ENCODE measurements at places on chromosomes 2 and 18.

GRCh38 chr18:39966275-39966674 lies 1988.8 kb upstream of the PIK3C3 start:
- no peaks in the 10 kb centered on the region for H3K4me1 ChIP-seq
- DNase-seq: no peak
- no peaks in the 10 kb centered on the region for H3K27me3 ChIP-seq

- no peak overlapping the region for H3K27ac ChIP-seq
- DNase-seq: no peak
- no peaks in the 10 kb centered on the region for H3K36me3 ChIP-seq
- H3K4me3 ChIP-seq: no peak overlapping the region
- no peaks in the 10 kb centered on the region for H3K4me1 ChIP-seq
Measured at GRCh38 chr2:160241251-160242137, 41.4 kb upstream of the ITGB6 start.

DNA sequence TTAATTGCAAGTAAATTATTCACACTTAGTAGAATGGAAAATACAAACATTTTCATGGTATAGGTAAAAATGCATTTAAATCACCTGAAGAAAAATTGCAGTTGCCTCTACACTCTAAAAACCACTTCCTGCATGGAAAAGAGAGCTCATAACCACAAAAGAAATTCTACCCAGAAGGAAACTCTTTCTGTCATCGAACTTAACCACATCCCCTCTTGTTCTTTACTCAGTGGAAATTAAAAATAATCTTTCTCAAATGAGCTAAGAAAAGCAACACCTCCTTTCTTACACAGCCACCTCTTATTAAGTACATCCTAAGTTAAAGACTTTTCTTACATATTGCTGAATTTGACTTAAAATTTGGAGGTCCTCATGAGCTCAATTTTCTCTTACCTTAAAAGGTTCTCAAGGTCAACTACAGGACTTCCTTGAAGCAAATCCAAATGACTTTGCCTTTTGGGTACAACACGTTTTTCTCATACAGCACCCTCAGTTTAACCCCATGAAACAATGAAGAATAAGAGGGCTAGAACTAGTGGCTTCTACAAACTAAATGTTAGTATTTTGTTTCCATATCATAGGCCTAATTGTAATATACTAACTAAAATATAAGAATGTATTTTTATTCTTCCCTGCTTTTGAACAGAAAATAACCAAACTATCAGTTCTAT lies 109.1 kb upstream of the CRIM1 start:
- peaks cover 63% of the 10 kb centered on the region for H3K4me1 ChIP-seq
- peak overlapping the region; percentile 95 for H3K27ac ChIP-seq

DNA sequence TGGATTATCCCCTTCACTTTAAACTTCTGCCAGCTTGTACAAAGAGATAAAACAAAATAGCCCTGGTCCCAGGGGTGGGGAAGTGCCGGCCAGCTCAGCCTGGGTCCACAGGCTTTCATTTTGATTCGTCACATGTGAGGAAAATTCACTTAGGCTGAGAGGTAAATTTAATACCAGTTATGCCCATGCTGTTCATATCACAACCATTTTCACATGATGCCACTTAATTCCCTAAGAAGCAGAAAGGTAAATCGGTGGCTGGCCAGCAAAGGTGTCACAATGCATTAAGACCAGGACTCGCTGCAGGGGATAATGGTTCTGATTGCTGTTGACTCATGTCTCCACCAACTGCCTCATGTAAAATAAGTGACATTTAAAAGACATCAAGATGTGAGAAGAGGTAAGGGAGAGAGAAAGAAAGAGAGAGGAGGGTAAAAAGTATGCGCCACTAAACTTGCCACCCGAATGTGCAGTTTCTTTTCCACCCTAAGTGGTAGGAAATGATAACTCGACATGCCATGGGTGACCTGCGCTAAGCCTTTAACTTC lies 261.0 kb upstream of the SIX3 start:
- H3K27ac ChIP-seq: no peak overlapping the region
- H3K4me1 ChIP-seq: no peaks in the 10 kb centered on the region
- H3K27me3 ChIP-seq: no peaks in the 10 kb centered on the region
- no peak for DNase-seq
- no peaks in the 10 kb centered on the region for H3K36me3 ChIP-seq

DNA sequence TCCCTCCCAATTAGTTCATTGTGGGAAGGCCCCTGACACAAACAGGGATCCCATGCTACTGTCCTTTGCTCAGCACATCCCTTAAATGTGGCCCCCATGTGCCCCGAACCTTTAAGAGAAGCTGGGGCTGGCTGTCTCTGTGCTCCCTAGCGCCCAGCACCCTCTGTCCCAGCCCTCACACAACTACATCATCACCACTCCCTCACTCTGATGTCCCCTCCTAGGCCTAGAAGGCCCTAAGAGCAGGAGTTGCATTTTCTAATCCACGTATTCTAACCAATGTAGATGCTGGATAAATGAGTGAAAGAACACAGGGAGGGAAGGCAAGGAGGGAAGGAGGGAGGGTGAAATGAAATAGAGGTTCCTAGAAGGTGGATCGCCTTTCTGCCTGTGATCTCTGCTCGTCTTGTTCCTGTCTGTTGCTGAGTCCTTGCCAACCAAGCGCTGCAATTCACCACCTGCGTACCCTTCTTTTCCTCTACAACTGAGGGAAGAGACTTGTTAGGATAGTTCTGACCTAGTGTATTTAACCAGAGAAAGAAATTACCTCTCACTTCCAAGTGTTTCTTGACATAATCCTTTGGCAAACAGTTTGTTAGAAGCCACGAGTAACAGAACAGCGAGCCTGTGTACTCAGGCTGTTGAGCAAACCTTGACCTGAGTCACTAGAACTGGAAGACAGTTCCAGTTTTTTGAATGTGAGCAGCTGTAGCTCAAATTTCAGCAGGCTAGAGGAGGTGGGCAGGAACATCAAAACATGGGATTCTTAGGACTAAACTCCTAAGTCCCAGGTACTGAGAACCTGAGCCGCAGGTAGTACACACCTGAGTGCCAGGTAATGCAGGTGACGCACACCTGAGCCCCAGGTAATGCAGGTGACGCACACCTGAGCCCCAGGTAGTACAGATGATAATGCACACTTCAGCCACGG lies 181.5 kb upstream of the ID2 start:
- DNase-seq: no peak
- H3K36me3 ChIP-seq: no peaks in the 10 kb centered on the region
- no peak overlapping the region for H3K27ac ChIP-seq
- H3K4me1 ChIP-seq: peaks cover 15% of the 10 kb centered on the region
- H3K27me3 ChIP-seq: peaks cover 5% of the 10 kb centered on the region

- no peaks in the 10 kb centered on the region for H3K27me3 ChIP-seq
- H3K27ac ChIP-seq: no peak overlapping the region
- H3K36me3 ChIP-seq: no peaks in the 10 kb centered on the region
- no peaks in the 10 kb centered on the region for H3K4me1 ChIP-seq
- H3K4me3 ChIP-seq: no peak overlapping the region
- DNase-seq: no peak
Measured at GRCh38 chr2:228828397-228828796, 442.7 kb downstream of the PID1 start.

DNA sequence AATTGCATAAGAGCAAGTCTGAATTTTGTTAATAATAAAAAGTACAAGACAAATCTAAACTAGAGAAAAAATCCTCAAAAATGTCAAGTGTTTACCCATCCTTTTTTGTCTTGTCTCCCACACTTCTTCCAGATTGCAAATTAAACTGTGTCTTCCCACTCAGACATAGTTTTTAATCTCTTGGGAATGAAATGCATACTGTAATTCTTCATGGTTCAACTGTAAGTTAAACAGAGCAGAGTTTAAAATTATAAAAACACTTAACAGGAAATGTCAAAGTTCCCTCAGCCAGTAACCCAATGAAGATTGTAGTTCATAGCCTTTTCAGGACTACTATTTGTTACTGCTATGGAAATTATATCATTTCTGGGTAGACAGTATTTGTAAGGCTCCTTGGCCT lies 171.8 kb downstream of the UBE2E3 start:
- no peak for DNase-seq
- H3K27me3 ChIP-seq: peaks cover 3% of the 10 kb centered on the region
- no peak overlapping the region for H3K4me3 ChIP-seq
- peaks cover 29% of the 10 kb centered on the region for H3K36me3 ChIP-seq
- H3K27ac ChIP-seq: no peak overlapping the region
- H3K4me1 ChIP-seq: peaks cover 26% of the 10 kb centered on the region

DNA sequence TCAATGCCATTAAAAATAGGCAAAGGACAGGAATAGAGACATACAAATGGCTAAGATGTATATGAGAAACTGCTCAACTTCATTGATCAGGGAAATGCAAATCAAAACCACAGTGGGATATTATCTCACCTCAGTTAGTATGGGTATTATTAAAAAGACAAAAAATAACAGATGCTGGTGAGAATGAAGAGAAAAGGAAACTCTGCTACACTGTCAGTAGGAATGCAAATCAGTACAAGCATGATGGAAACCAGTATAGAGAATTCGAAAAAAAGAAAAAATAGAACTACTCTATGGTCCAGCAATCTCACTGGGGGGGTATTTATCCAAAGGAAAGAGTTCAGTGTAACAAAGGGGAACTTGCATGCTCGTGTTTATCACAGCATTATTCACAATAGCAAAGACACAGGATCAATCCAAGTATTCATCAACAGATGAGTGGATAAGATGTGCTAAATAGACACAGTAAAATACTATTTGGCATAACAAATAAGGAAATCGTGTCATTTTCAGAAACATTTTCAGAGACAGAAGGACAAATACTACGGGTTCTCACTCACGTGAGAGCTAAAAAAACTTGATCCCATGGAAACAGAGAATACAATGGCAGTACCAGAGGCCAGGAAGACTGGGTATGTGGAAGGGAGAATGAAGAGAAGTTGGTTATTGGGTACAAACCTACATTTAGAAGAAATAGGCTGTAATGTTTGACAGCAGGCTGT lies 60.6 kb downstream of the CCDC74A start:
- H3K4me3 ChIP-seq: no peak overlapping the region
- no peak overlapping the region for H3K27ac ChIP-seq
- H3K4me1 ChIP-seq: no peaks in the 10 kb centered on the region
- no peak for DNase-seq
- H3K36me3 ChIP-seq: no peaks in the 10 kb centered on the region

DNA sequence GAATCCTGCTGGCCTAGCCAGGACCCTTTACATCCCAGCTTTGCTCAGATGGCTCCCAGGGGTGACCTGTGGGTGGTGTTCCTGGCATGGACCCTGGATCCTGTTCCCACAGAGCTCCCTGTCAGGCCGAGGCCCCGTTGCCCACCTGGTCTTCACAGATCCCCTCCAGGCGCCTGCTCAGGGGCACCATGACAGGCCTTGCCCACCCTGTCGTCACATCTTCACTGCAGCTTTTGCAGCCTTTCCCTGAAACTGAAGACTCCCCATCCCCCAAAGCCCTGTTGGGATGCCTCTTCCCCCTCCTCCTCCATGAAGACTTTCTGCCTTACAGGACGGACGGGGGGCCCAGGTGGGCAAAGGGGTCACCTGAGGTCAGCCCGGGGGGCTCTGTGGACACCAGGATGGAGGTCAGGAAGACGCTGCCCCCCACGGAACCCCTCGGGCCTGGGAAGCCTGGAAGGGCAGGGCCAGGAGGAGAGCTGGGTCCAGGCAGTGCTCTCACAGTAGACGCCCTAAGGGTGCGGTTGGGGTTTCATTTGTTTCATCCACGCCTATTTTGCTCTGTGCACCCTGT lies 13.0 kb upstream of the KIF1A start:
- no peak overlapping the region for H3K27ac ChIP-seq
- peaks cover 24% of the 10 kb centered on the region for H3K27me3 ChIP-seq
- H3K36me3 ChIP-seq: no peaks in the 10 kb centered on the region
- DNase-seq: no peak

DNA sequence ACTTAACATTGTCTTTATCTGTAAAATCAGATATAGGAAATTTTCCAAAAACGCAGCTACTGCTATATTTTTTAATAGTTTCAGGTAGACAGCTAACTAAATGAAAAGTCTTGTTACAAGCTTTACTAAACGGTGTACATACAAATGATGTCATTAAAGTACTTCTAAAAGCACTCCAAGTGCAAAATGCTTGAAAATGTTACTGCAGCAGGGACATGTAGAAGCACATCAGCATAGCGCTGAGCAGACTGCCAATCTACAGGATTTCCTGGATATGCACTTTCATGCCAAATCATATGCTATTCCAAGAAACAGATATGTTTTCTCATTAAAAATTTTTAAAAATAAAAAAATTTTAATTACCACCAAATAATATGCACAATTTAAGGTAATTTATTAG lies 61.7 kb downstream of the SMAD2 start:
- no peak overlapping the region for H3K27ac ChIP-seq
- H3K27me3 ChIP-seq: no peaks in the 10 kb centered on the region
- DNase-seq: no peak
- H3K4me3 ChIP-seq: no peak overlapping the region

All from activated CD4-positive, alpha-beta memory T cell treated with anti-CD3 and anti-CD28 coated beads, Interleukin-2, amount 10 ng/mL, durations not matched to agents 7 days and 5 days (primary cell).